ENCODE measurements at places on chromosomes 1 and 21.

DNA sequence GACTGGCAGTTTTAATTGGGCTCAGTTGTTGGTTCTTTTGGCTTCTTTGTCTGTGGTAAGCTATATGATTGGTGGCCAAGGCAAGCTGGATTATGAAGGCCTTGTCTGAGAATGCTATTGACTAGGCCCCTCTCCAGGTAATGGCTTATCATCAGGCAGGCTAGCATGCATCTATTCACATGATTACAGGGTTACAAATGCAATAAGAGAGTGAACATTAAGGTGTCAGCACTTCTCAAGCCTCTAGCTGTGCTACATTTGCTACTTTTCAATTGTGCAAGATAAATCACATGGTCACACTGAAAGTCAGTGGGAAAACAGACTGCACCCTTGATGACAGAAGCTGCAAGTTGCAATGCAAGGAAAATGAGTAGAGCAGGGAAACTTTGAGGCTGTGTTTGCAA, 550.9 kb upstream of the TMPRSS15 start:
- no peak for DNase-seq

DNA sequence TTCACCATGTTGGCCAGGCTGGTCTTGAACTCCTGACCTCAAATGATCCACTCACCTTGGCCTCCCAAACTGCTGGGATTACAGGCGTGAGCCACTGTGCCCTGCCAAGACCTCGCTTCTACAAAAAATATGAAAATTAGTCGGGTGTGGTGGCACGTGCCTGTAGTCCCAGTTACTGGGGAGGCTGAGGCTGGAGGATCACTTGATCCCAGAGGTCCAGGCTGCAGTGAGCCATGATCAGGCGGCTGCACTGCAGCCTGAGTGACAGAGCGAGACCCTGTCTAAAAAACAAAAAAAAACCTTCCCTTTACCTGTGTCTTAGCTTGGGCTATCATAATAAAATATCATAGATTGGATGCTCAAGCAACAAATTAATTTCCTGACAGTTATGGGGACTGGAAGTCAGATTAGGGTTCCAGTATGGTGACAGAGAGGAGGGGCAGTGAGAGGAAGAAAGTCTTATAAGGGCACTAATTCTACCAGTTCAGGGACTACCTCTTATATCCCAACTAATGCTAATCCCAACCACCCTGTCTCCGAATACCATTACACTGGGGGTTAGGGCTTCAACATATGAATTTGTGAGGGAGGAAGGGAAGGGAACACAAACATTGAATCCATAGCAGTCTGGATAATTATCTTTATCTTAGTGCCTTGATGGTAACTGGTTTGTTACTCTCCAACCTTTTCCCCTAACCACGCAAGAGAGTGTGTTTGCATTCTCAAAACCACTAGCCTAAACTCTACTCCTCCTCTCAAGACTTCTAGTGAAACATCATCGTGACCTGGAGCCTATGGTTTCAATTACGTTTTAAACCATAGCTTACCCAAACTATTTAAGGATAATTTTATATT, 1.0 kb upstream of the NAXE start:
- no peak for DNase-seq

- no peak for DNase-seq
Observed at GRCh38 chr1:66617362-66618184, 83.6 kb downstream of the SGIP1 start.

GRCh38 chr1:6445062-6445763, 20.6 kb downstream of the ESPN start:
- DNase-seq, result no peak

GRCh38 chr1:246691622-246692495, 32.4 kb upstream of the SCCPDH start:
- no peak for DNase-seq

GRCh38 chr1:116426401-116426800, 53.4 kb downstream of the ATP1A1 start:
- no peak for DNase-seq

GRCh38 chr1:203627851-203628200, 1.2 kb downstream of the ATP2B4 start:
- peak; percentile 7 for DNase-seq

- peak; percentile 71 for DNase-seq
Observed at GRCh38 chr1:101236516-101237228, at the start of gene S1PR1. S1PR1 (plus strand) TSS chr1:101237019; CDS start chr1:101238985, 1,966 bp downstream.

DNA sequence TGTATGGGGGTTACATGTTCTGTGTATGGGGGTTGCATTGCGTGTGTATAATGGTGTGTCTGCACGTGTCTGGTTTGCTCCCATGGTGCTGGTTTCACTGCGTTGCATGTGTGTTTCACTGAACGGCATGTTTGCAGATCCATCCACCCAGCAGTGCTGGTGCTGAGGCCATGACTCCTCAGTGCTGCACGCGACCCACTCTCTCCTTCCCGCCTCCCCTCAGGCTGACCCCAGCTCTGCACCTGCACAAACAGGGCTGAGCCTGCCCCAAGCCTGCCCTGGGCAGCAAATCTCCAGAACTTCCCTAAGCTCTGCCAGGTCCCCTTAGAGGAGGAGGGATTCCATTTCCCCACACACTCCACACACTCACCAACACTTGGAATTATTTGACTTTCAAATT, 18.7 kb downstream of the ACTRT2 start:
- DNase-seq, result no peak

GRCh38 chr1:225413708-225414375, 14.0 kb downstream of the LBR start:
- no peak for DNase-seq

DNA sequence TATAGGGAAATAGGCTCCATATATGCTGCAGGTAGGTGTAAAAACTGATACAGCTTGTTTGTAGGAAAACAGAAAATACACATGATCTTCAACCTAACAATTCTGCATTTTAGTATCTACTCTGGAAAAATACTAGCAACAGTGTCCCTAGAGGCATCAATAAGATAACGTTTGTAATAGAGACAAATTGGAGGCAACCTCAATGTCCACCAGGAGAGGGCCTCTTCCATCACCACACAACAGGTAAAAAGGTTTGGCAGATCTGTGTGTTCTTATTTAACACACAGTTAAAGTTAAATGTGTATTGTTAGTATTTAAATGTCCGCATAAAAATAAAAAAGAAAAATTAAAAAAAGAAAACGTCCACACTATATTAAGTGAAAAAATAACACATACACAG, 5.4 kb downstream of the EIF2D start:
- no peak for DNase-seq

DNA sequence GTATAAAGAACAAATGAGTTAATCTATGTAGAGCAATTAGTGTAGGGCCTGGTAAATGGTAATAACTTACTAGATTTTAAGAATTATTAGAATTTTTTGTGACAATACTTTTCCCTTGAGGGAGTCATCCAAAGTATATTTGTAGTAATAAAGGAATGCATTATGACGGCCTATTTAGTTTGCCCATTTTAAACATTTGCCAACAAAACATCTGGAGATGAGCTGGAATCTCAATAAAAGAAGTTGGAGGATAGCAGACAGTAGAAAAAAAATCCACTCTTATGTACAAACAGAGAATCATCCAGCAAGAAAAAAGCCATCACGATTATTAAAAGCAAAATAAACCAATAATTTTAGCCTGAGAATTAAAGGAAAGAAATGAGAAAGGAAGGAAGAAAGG, 567.3 kb upstream of the ADAMTS5 start:
- DNase-seq, result no peak

GRCh38 chr1:107867897-107868296, 97.1 kb downstream of the VAV3 start:
- no peak for DNase-seq

- no peak for DNase-seq
Observed at GRCh38 chr1:5935026-5935425, 57.2 kb downstream of the NPHP4 start.

- DNase-seq, result no peak
Observed at GRCh38 chr1:151494741-151495281, 16.4 kb upstream of the CGN start.

GRCh38 chr1:161492827-161493226, 12.4 kb upstream of the FCGR2A start:
- DNase-seq, result no peak

GRCh38 chr1:70361727-70362398, 7.3 kb upstream of the ANKRD13C start:
- no peak for DNase-seq

DNA sequence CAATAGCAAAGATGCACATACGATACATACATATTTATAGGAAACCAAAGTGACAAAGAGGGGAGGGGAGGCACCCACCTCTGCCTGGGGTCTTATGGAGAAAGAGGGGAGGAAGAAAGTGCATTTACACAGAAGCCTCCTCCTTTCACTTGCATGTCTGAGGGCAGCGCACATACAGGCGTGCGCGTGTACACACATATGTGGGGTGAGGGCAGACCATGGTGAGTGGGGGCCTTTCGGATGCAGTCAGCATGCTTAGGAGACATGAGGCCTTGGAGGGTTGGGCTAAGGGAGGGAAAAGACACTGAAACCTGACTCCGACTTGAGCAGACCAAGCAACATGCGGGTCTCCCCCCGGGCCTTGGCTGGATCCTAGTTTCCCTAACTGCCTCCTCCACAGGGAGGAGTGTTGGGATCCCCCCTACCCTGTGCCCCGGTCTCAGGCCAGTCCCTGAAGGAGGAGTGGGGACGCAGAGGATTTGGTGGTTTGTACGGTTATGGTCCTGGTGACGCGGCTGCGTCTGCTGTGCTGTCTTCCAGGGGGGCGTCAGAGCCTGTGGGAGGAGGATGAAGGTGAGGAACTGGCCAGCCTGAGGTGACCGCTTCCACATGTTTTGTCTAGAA, 15.2 kb downstream of the LRRC71 start:
- no peak for DNase-seq

DNA sequence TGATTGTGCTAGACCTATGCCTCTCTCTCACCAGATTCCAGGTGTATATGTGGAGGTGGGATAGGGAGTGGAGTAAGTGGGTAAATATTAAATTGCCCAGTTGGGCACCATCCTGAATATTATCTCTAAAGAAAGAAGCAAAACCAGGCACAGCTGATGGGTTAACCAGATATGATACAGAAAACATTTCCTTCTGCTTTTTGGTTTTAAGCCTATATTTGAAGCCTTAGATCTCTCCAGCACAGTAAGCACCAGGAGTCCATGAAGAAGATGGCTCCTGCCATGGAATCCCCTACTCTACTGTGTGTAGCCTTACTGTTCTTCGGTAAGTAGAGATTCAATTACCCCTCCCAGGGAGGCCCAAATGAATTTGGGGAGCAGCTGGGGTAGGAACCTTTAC, at the start of gene FCER1A:
TSS of gene FCER1A (plus strand) at position 242 of the 400 bp plus-strand sequence. CDS start at position 271, 29 bp downstream.
- DNase-seq, result no peak

DNA sequence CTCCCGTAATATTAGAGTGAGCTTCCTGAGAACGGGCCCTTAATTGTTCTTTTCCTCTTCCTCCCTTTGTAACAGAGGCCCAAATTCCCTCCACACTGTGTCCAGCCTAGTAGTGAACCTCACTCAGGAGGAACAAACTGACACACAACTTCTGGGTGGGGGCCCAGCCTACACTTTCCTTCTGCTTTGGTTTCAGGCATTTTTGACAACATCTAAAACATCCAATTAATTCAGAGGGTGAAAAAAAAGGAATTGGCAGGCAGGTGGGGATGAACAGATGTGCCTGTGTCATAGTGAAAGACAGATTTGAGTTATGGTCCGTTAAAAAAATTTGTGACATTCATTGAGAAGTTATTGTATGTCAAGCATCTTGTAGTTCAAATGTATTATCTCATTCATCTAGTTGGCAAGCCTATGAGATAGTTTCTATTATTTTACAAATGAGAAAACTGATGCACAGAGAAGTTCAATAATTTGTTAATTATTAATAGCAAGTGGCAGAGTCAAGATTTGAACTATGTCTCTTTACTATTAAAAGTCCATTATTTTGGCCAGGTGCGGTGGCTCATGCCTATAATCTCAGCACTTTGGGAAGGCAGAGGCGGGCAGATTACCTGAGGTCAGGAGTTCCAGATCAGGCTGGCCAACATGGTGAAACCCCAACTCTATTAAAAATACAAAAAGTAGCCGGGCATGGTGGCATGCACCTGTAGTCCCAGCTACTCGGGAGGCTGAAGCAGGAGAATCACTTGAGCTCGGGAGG, 41.6 kb upstream of the LRIG2 start:
- no peak for DNase-seq

GRCh38 chr1:85603086-85603880, 22.7 kb downstream of the CCN1 start:
- no peak for DNase-seq

GRCh38 chr1:187143783-187144182, 315.0 kb downstream of the PLA2G4A start:
- DNase-seq, result no peak

DNA sequence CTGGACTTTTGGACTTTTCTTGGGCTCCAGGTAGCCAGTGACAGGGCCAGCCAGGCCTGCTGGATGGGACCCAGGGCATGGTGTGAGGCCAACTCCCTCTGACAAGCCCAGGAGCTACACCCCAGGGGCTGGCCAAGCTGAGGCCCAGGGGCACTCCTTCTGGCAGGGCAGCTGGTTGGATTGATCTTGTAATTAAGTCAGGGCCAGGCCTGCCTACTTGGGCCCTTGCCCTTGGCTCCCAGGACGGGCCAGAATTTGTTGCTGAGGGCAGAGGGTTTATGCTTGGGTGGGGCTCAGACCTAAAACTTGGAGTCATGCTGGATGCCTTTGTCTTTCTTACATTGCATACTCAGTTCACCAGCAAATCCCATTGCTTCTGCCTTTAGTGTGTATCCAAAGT, 20.7 kb downstream of the KCNA2 start:
- DNase-seq, result no peak

DNA sequence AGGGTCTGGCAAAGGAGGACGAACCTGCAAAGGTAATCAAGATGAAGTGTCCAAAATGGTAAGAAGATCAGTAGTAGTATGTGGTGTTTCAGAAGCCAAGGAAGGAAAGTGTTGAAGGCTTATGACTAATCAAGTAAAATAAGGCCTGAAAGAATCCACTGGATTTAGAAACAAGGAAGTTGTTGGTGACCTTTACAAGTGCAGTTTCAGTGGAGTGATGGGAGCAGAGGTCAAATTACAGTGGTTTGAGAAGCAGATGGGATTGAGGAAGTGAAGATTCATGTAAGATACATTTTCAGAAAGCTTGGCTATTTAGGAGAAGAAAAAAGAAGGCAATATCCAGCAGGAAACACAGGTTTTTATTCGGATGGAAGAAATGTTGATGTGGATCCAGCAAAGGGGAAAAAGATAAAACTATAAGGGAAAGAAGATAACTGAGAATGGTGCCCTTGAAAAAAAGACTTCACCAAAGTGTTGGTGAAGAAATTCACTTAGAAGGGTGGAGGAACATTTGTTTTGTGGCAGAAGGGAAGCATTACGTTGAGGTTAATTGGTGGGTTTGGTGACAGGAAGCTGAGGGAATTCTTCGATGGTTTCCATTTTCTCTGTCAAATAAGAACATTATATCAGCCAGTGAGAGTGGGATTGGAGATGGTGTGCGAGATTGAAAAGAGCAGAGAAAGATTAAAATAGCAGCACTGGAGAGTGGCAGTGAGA, 2.1 kb downstream of the ARMH1 start:
- no peak for DNase-seq

- no peak for DNase-seq
Observed at GRCh38 chr1:18239671-18240070, 132.1 kb downstream of the IGSF21 start.
